GM23338 (cell line): ENCODE measurements at places on chromosomes 3 and 15. TPM values are rescaled to one million over a fixed set of nuclear protein-coding genes. Genes with fewer than 3 reads are reported as not detected.
A peak's percentile ranks its signal among the peaks of the same experiment; 100 is the strongest.

DNA sequence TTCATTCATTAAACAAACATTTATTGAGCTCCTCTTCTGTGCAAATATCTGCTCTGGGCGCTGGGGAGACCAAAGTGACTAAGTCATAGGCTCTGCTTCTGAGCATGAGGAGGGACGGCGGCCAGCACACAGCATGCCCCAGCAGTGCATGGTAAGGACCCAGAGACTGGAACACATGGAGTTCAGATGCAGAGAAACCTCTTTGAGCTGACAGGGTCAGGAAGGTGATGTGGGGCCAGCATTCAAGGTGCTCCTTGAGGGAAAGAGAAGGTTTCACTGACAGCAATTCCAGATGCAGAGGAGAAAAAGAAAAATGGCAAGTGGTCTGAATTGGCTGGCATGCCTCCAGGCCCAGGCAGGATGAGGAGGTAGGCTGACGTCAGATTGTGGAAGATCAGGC is 234.5 kb downstream of the UACA start:
- DNase-seq = no peak

DNA sequence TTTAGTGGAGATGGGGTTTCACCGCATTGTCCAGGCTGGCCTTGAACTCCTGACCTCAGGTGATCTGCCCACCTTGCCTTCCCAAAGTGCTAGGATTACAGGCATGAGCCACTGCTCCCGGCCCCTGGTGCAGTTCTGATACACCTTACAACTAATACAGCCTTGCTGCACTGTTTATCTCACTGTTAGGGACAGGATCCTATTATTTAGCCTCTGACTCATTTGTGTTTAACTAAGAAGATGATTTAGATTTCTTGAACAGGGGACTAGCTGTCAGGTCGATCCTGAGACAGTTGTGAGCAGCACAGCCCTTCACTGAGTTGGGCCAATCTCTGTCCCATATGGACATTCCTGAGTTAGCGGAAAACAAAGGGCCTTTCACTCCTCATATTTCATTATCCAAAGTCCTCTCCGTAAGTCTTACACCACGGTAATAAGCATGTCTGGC is 19.2 kb downstream of the GYG1 start:
- DNase-seq = no peak

DNA sequence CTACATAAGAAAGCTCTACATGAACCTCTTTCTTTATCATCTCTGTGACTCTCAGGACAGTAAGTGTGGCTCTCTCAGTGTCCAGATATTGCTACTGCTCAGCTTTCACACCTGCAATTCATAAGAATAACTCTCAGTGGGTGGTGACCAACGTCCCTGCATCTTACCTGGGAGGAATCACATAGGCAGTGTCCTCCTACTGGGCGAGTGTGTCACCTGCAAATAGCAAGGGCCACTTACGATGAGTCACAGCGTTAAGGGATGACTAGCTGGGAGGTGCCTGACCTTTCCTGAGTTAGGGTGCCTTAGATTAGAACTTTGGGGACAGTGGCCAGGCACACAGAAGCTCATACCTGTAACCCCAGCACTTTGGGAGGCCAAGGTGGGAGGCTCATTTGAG is 90.8 kb upstream of the C3orf80 start:
- DNase-seq = peak; percentile 5

DNA sequence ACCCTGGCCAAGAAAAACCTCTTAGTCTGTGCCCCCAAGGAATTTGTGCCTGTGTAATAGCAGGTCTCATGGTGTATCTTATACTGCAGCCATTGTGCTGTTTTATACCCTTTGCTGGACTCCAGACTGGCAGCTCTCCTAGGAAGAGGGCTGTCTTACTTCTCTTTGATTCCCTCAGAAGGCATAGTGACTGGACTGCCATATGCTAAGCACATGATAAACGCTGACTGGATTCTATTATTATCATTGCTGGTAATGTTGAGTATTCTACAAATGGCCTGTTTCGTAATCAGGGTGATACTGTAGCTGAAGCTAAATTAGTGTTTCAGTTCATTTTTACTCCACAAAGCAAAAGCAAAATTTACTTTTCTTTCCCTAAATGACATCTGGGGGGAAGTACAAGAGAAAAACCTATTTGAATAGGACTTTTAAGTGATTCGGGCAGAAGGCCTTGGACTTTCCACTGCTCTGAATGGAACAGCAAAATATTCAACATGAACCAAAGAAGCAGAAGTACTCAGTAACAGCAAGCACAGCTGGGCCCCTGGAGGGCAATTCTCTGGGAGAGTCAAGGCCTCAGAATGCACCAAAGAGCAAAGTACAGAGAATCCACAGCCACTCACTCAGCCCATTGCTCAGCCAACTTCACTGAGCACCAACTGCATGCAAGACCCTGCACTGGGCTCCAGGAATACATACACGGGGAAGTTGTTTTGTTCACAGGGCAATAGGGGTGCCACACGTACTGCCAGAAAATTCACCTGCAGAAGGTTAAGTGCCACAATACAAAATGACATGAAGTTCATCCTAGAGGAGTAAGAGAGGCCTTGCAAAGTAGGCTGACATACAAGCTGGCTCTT is 7.9 kb upstream of the BCL2A1 start:
- DNase-seq = no peak

Gene CDAN1
- 14.7 and 15.8 TPM in 2 replicates for total RNA-seq

DNA sequence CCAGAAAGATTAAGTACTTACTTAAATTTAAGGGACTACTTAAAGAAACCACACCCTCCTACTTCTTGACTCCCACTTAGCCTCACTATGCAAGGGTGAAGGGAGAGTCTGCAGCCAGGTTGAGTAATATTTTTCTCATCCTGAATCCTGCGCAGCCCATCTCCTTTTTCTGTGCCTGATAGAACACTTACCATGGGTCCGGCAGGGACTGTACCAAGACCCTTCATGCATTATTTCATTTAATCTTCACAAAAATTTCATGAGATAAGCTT is 562.6 kb upstream of the CFAP20DC start:
- DNase-seq = no peak

- peak; percentile 62 for DNase-seq
These were observed 20.2 kb upstream of the CORO2B start for GRCh38 chr15:68558318-68559305.

GRCh38 chr3:192840143-192840836 is 77.4 kb downstream of the MB21D2 start:
- DNase-seq = no peak

GRCh38 chr3:52532517-52532837 is 1.2 kb downstream of the NT5DC2 start:
- DNase-seq = no peak

GRCh38 chr15:52071570-52071969 is 41.0 kb downstream of the BCL2L10 start:
- DNase-seq = no peak

- DNase-seq = no peak
These were observed 117.9 kb downstream of the MITF start for GRCh38 chr3:69856965-69857705.

- no peak for DNase-seq
These were observed 38.1 kb downstream of the PLSCR2 start for GRCh38 chr3:146431240-146431639.

Gene ATP13A5
- total RNA-seq = not detected in 2 replicates

Gene CLSTN2
- total RNA-seq = 0.83 and 0.89 TPM in 2 replicates

- DNase-seq = peak; percentile 93
These were observed 49.4 kb upstream of the AKAP13 start for GRCh38 chr15:85330901-85331588.

DNA sequence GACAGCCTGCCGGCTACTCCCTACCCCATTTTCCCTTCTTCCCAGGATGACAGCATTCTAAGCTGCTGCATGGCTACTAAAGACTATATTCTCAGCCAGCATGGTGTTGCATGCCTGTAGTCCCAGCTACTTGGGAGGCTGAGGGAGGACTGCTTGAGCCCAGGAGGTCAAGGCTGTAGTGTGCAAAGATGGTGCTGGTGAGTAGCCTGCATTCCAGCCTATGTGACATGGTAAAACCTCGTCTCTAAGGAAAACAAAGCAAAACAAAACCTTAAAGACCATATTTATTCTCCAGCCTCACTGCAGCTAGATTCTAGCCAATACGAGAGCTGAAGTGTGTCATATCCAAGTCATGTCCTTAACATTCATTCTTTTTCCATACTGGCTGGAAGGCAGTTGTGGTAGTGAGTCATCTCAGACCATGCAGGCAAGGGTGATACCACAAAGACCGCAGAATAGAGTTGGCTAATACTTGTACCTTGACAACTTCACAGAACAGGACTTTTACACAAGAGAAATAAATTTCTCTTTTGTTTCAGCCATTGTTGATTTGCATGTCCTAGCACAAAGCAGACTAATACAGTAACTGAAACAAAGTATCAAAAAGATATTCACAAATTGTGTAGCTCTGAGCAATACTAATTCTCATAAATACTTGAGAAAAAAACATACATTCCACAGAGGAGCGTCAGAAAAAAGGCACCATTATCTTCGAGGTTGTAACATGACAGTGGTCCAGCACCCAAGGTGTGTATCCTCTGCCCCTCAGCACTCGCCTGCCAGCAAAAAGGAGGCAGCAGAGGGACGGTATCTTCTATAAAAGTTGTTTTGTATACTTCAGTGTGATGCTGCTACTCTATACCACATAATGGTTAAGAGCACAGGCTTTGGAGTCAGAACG is 14.8 kb downstream of the PBRM1 start:
- DNase-seq = no peak

DNA sequence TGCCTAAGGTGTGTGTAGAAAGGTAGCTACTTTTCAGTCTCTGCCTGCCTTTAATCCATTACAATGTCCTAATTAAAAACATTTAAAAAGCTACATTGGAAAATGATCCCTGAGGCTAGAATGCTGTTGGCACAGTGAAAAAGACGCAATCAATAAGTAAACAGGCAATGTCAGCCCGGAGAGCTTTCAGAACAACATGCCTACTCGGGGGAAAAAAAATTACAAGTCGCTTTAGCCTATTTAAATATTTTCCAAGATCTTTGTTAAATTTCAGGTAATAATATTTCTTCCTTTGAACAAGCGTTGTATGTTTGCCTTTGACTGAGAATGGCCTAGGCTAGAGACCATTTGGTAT is 46.6 kb upstream of the CD47 start:
- DNase-seq = no peak

Gene DYNC1LI1
- total RNA-seq = 45.1 and 52.9 TPM in 2 replicates

Gene RFTN1
- 6.8 and 7.2 TPM in 2 replicates for total RNA-seq

- DNase-seq = no peak
These were observed 48.1 kb upstream of the EPHA3 start for GRCh38 chr3:89059211-89059925.

Gene DPPA4
- 806 and 878 TPM in 2 replicates for total RNA-seq

DNA sequence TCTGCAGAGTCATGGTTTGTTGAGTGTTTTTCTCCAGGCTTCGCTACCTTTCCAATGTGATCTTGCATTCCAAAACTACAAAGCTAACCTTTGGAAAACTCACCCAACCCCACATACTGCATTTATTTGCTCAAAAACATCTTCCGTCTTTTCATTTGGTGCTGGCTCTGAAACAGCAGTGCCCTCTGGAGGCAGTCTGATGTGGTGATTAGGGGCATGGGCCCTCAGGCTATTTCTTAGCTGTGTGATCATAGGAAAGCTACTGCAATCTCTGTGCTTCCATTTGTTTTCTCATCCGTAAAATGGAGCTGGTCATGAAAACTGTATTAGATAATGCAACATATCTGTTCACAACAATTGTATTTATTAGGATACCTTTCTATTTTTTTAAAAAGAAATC is 47.0 kb downstream of the MTHFS start:
- DNase-seq = peak; percentile 82

Gene SLCO2A1
- total RNA-seq = 0.31 and 1.6 TPM in 2 replicates

Gene MESD
- total RNA-seq = 21.1 and 25.6 TPM in 2 replicates

Gene ABCC5
- 38.5 and 39.9 TPM in 2 replicates for total RNA-seq

GRCh38 chr3:122572940-122573412 is 4.5 kb upstream of the PARP15 start:
- DNase-seq = peak; percentile 49

GRCh38 chr3:5022187-5022965 is 43.1 kb downstream of the BHLHE40 start:
- no peak for DNase-seq

- no peak for DNase-seq
These were observed 266.2 kb upstream of the LYSMD4 start for GRCh38 chr15:99999282-100000070.

Gene CACNA1D
- 1.1 and 1.7 TPM in 2 replicates for total RNA-seq

DNA sequence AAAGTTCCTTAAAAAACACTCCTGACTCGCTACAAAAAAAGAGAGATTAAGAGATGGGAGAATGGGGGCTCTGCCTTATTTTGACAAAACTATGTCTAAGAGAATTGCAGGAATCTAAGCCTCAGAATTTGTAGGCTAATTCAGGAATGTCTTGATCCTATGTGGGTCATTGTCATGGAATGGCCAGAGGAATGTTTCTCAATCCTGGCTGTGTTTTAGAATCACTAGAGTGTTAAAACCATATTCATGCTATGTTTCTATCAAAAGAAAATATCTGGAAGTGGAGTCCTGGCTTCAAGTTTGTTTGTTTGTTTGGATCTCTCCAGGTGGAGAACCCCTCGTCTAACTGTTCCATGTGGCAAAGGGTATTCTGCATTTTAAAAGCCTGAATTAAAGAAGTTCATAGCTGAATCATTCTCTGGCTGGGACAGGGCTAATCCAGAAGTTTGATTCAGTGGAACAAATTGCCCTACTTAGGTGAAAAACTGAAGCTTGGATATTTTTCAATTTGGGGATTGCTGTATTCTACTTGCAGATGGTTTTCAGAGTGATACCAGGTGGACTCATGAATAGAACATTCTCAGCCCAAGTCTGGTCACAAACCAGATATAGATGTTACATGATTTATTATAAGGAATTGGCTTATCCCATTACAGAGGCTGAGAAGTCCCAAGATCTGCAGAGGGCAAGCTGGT is 28.2 kb downstream of the GJD2 start:
- peak; percentile 84 for DNase-seq

DNA sequence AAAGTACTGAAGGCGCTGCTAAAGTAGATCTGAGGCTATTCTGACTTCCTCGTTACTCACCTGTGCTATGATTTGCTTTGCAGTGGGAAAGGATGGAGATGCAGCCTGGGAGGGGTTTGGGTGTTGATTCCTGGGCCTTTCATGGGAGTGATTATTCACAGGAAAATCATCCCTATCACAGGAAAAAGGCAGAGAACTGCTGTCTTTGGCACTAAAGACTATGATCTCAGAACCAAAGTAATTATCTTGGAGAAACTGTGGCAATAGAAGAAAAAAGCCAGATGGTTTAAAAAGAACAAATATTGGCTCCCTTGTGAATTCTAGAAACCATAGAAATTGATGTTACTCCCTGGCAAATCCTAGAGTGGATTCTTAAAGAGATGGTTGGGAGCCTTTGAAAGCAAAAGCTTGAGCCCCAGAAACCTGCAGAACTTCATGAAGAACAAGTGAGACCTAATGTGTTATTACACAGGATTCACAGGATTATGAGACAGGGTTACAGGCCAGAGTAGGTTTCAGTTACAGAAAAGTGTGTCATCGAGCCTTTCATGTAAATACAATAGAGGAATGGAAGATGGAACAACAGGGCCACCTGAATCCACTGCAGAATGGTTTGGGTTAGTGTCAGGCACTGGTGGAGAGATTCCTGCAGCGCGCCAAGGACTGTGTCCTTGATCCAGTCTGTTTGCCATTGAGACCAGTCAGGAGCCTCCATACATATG is 85.7 kb downstream of the OXNAD1 start:
- DNase-seq = no peak

- DNase-seq = no peak
These were observed 354.7 kb downstream of the PLCL2 start for GRCh38 chr3:17239417-17239816.

Gene HIGD2B
- not detected in 2 replicates for total RNA-seq

- no peak for DNase-seq
These were observed 433.3 kb downstream of the FOXP1 start for GRCh38 chr3:71149959-71150954.
